ENCODE measurements at places on chromosomes 2 and 18. TPM values are rescaled to one million over a fixed set of nuclear protein-coding genes. Genes with fewer than 3 reads are reported as not detected.

Gene RHBDD1
- 14.3 TPM for total RNA-seq

Gene SERPINB10
- not detected for total RNA-seq

DNA sequence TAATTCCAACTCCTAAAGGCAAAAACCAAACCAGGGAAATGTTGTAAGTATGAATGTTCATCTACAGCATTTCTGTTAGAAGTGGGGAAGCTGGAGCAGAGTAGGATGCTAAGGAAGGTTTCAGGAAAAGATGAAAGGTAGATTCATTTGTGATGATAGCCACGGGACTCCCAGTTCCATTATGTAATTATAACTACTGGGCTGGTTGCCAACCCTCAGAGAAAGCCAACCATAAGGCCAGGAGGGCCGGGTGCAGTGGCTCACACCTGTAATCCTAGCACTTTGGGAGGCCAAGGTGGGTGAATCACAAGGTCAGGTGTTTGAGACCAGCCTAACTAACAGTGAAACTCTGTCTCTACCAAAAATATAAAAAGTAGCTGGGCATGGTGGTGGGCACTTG, 288.9 kb upstream of the ETAA1 start:
- DNase-seq, result no peak

GRCh38 chr2:61463769-61464475, 7.0 kb downstream of the USP34 start:
- DNase-seq, result no peak

Gene MAP3K19
- not detected for total RNA-seq

- DNase-seq, result no peak
These were observed 2.4 kb downstream of the CASP8 start for GRCh38 chr2:201262718-201263117.

Gene CTNNA2
- total RNA-seq, result not detected

GRCh38 chr2:54166121-54166773, 50.8 kb downstream of the ACYP2 start:
- no peak for DNase-seq

DNA sequence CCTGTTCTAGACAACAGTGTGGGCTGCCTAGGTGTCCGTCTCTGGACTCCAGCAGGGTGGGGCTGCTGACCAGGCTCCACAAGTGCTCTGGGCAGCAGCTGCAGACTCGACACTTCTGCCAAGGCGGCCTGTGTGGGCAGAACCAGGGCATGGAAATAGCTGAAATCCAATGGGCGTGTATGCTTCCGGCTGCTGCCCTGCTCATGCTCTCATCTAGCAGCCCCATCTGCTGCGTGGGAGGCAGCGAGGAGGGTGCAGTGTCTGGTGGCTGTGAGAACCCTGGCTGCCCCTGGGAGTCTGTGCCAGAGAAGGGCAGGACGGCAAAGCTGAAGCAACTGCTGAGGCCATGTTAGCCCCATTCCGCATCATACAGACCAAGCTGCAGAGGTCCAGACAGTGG, 174.9 kb downstream of the SOX11 start:
- DNase-seq, result no peak

Gene NETO1
- not detected for total RNA-seq

Gene MALL
- total RNA-seq, result 39.3 TPM

GRCh38 chr2:109144271-109144670, 15.3 kb downstream of the SH3RF3 start:
- no peak for DNase-seq

- peak; percentile 7 for DNase-seq
These were observed 108.5 kb downstream of the CTAGE1 start for GRCh38 chr18:22309191-22309590.
